Midbrain (tissue), 1 donor: ENCODE measurements at places on chromosomes 3 and 15.

- DNase-seq = no peak
Observed at GRCh38 chr3:153285982-153286381, 124.0 kb downstream of the RAP2B start.

DNA sequence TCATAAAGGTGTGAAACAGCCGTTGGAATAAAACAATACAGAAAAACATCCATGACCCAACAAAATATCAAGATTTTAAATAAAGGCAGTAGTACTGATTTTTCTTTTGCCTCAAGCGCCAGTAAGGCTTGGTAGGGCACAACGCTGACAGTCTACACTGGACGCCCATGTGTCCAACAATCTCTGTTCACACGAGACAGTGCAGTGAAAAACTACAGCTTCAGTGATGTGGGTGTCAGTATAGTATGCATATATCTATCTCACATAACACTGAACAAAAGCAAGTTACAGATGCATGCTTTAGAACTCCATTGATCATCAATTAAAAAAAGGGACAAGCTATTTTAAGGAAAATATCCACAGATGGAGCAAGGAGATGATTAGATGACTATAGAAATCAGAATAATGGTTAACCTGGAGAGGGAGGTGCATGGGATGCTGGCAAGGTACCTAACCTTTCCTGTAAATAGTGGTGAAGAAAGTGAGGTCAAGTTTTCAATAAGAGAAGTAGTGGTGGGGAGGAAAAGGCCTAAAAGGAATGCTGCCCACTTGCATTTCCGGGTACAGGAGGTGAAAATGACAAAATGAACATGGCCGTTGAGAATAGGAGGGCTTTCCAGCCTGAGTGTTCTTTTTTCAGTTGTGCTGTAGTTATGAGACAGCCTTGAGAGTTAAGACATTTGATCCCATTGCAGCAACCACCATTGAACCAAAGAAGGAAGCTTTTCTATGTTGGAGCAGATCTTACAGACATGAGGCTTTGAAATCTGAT, 42.7 kb downstream of the CTNNB1 start:
- DNase-seq = no peak

DNA sequence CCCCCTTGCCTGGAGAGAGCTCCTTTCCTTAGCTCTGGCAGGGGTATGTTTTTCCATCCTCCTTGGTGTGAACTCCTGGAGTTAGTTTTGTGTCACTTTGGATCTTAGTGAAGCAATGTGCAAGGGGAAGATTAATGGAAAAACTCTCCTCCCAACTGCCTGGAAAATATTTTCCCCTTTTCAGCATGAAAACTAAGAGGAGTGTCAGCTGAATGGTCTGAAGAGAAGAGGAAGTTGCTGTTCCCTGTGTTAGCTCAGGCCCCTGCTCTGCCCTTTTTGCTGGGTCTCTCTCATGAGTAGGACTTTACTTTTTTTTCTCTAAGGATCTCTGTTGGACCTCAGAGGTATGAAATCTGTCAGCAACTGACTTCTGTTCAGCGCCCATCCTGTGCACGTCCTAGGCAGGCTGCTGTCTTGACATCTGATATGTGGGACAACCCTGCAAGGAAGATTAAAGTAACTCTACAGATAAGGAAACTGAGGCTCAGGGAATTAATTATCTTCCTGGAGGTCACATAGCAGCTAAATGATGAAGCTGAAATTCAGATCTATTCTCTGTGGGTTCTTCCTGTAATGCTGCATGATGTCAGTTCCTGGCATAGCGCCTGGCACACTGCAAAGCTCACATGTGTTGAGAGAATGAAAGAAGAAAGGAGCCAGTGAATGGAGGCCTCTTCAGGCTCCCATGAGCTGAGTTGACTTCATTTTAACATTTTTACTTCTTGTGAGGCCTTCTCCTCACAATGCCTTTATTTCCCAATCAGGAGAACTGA, 109.7 kb upstream of the GALNT15 start:
- DNase-seq = peak; percentile 76

DNA sequence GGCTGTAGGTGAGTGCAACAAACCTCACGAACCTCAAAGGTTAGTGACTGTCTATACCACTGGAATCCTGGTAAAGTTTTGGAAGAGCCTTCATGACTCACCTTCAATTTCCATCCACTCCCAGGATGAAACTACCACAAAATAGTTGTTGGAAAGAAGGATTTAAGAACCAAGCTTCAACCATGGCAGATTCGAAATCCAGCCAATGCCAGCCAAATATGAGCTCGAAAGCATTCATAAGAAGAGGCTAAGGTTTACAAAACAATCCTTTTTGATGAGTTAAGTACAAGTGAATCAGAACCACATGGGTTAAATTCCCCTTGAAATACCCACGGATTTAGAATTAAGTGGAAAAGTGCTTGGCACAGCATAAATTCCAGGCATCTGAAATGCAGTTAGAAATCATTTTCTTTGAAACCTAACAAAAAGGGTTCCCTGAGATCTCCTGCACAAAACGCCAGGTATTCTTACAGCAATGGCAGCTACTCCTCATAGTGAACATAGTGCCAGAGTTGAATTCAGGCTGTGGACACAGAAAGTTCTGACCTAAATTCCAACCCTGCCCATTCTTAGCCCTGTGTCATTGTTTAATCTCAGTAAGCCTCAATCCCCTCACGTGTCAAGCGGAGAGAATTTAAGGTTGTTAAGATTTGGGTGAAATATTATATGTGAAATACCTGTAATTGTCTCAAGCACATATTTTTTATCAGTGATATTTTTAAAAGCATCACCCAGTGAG, 89.2 kb downstream of the FBN1 start:
- no peak for DNase-seq

- no peak for DNase-seq
Observed at GRCh38 chr3:173709026-173709425, 311.5 kb downstream of the NLGN1 start.

DNA sequence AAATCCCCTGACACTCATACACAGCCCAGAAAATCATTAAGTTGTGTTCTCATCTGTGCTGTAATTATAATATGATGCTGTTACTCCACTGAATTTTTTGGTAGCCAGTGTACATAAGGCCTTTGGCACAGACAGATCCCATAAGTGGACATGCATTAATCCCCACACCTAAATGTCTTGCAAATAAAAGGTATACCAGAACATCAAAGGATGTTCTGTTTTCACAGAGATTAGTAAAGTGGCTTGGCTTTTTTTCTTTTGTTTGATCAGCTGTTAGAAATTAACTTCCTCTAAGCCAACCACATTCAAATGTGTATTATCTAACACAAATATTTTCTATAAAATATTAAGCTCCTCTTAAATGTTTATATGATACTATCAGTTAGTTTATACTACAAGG, 2.7 kb downstream of the SST start:
- no peak for DNase-seq

DNA sequence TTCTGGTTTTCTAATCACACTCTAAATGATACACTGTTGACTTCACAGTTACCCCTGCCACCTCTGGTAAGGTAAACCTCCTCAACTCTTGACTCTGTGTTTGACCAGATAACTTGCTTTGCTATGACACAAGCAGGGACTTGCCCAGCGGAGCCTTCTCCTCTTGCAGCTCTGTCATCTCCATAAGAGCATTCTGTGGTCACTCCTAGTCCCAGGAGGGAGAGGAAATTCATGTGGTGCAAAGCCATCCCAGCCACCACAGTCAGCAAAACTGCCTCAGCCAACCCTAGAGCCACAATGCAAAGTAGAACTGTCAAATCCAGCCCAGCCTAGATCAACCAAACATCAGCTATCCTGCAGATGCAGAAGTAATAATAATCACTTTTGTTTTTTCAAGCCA, 144.7 kb upstream of the GADL1 start:
- DNase-seq = no peak

GRCh38 chr15:52331490-52332240, 36.1 kb upstream of the MYO5C start:
- DNase-seq = peak; percentile 8

GRCh38 chr15:89362203-89363101, 27.8 kb upstream of the POLG start:
- DNase-seq = peak; percentile 75

GRCh38 chr3:13158871-13159270, 85.6 kb upstream of the IQSEC1 start:
- no peak for DNase-seq

DNA sequence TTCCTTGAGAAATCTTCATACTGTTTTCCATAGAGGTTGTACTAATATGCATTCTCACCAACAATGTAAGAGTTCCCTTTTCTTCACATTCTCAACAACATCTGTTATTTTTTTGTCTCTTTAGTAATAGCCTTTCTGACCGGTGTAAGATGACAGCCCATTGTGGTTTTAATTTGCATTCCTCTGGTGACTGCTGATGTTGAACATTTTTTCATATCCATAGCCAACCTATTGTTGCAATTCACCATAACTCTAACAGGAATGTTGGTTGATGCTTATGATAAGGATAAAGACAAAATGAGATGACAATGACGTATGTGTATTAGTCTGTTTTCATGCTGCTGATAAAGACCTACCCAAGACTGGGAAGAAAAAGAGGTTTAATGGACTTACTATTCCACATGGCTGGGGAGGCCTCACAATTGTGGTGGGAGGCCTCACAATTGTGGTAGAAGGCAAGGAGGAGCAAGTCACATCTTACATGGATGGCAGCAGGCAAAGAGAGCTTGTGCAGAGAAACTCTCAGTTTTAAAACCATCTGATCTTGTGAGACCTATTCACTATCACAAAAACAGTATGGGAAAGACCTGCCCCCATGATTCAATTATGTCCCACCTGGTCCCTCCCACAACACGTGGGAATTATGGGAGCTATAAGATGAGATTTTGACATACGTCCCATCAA, 37.6 kb upstream of the RHCG start:
- DNase-seq = no peak

DNA sequence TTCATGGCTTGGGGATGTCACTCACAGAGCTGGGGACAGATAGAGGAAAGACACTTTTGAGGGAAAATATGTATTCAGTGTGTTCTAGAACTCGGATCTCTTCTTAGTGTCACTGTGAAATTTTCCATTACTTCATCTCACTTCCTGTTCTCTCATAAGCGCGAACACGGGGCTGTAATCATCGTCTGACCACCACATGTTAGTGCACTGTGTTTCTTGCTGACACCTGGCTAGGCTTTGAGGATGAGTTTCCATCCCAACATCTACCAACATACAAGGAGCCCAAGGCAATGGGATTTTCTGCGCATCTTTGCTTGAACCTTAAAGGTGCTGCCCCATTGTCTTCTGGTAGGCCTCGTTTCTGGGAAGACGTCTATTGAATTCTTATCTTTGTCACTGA, 84.0 kb downstream of the LIPC start:
- no peak for DNase-seq

DNA sequence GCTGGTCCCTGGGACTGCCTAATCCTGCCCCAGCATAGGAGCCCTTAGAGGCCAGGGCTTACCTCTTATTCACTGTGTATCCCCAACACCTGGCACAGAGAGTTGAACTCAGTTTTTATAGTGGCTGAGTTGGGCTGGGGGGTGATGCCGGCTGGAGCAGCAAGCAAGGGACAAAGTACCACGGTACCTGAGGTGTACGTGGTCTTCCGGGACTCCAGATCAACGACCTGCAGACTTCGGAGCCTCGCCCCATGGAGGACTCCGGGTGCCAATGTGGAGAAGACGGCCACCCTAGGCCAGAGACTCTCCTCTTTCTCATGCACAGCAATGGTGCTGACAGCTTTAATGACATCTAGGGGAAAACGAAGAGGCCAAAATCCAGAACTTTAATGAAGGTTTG, 8.1 kb downstream of the WDR73 start:
- no peak for DNase-seq

DNA sequence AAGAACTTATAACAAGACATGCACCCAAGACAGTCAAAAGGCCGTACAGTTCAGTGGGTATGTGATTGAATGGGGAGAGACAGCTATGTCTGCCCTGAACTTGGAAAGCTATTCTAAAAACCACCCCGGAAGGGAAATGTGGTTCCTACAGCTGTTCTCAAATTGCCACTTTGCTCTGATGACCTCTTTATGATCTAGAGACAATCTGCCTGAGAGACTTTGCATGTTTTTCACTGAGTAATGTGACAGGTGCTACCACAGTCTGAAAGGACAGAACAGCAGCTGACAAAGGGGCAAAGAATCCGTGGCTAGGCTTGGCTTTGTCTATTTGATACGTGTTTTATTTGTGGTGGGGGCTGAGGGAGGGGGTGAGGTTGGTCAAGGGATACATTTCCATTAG, 148.3 kb upstream of the NPHP3 start:
- DNase-seq = no peak

- no peak for DNase-seq
Observed at GRCh38 chr3:21955406-21955805, 204.4 kb upstream of the ZNF385D start.

DNA sequence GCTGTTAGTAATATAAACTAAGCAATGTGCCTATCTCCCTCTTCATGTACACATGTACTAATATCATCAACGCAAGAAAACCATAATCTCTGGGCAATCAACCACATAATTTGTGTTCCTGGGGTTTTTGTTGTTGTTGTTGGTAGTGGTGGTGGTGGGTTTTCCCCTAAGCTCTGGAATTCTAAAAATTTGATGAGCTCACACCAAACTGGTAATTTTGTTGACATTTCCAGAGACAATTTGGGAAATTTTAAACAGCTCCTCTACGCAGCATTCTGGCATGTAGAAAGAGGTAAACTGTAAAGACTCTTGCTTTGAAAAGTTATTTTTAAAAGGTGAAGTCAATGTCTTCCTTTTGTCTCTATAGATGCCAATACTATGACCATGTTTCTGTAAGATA, 126.7 kb downstream of the IGSF11 start:
- no peak for DNase-seq

GRCh38 chr3:66195347-66195783, 25.4 kb upstream of the SLC25A26 start:
- DNase-seq = peak; percentile 63

- DNase-seq = peak; percentile 76
Observed at GRCh38 chr3:4986782-4987537, 7.7 kb downstream of the BHLHE40 start.

DNA sequence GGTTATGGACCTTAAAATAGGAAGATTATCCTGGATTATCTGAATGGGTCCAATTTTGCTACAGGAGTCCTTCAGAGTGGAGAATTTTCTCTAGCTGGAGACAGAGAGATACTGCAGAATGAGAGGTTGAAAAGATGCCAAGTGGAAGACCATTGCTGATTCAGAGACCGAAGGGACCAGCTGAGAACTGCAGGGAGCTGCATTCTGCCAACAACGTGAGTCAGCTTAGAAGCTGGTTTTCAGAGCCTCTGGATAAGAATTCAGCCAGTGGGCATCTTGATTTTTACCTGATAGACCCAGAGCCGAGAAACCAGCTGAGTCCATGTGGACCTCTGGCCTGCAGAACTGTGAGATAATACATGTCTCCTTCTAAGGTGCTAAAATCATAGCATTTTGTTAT, 234.0 kb downstream of the NR2F2 start:
- DNase-seq = no peak

GRCh38 chr3:124867511-124867910, 19.7 kb downstream of the ITGB5 start:
- no peak for DNase-seq

- no peak for DNase-seq
Observed at GRCh38 chr3:123159926-123160635, 41.7 kb upstream of the SEC22A start.

- no peak for DNase-seq
Observed at GRCh38 chr15:93035953-93036810, 52.8 kb downstream of the RGMA start.
